ENCODE measurements at places on chromosomes 6 and 20.

DNA sequence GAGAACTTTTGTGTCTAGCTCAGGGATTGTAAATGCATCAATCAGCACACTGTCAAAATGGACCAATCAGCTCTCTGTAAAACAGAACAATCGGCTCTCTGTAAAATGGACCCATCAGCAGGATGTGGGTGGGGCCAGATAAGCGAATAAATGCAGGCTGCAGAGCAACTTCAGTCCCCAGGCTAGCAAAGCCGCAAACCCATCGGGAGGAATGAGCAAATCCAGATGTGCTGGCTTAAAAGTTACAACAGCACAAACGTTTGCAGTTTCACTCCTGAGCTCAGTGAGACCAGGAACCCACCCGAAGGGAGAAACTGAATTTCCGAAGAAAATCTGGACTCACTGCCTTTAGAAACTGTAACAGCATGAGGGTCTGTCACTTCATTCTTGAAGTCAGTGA is 21.9 kb upstream of the MBOAT1 start:
- DNase-seq = no peak

GRCh38 chr20:31430568-31431115 is 9.8 kb upstream of the DEFB123 start:
- DNase-seq = no peak

GRCh38 chr6:106027758-106028157 is 58.4 kb upstream of the PRDM1 start:
- no peak for DNase-seq

- peak; percentile 30 for DNase-seq
Measured at GRCh38 chr20:19673575-19673974, 84.5 kb upstream of the RIN2 start.

DNA sequence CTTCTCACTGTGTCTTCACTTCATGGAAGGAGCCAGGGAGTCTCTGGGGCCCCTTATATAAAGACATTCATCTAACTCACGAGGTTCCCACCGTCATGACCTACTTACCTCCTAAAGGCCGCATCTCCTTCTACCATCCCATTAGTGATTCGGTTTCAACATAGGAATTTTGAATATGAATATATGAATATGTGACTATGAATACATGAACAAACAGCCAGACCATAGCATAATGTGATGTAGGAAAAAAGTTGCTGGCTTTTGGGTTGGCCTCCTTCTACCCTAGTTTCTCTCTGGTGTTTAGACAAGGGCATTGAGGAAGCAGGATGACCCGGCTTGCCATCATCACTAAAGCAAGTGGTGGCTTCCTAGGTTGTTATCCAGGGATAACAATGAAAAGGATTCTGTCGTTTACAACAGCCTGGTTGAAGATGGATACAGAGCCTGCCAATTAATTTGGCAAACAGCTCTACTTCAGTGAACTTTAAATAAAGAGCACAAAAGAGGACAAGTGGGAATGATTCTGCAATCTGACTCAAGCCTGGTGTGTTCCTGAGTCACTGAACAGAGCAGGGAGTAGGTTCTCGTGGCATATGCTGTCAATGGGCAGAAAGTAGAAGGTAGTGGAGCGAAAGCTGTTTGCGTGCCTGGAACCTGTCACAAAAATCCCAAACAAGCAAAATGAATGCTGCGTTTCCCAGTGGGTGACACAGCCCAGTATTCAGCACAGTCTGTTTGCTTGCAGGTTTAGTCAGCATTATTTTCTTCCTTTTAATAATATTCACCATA is 44.0 kb upstream of the DOK5 start:
- DNase-seq = peak; percentile 3
